Islet precursor cell (in vitro differentiated cells): ENCODE measurements at places on chromosomes 2 and 18.
A peak's percentile ranks its signal among the peaks of the same experiment; 100 is the strongest.

DNA sequence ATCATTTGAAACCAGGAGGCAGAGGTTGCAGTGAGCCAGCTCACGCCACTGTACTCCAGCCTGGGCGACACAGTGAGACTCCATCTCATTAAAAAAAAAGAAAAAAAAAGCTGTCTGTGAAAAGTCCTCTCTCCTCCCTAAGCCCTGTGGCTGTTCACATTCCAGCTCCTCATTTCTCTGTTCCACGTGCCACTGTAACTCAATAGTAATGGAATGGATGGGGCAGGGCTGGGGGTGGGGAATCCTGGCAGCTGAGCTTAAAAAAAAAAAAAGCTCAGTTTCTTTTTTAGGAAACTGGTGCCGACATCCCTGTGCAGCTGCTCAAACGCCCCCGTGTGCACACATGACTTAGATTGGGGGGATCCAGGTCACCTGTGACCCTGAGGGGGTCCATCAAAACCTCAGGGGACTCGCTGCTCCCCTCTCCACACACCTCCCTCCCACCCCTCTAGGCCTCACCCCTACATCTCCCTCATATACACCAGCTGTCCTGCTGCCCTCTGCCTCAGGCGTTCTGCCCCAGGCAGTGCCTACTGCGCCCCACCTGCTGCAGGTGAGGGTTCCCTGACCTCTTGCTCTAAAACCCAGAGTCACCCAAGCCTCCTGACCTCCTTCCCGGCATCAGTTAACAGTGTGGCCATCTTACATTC lies 255.4 kb downstream of the AGAP1 start:
- no peak for DNase-seq

- no peak for DNase-seq
Observed at GRCh38 chr18:7488571-7488970, 78.5 kb upstream of the PTPRM start.

GRCh38 chr2:176155356-176156044 lies 1.6 kb upstream of the HOXD3 start:
- DNase-seq = no peak

DNA sequence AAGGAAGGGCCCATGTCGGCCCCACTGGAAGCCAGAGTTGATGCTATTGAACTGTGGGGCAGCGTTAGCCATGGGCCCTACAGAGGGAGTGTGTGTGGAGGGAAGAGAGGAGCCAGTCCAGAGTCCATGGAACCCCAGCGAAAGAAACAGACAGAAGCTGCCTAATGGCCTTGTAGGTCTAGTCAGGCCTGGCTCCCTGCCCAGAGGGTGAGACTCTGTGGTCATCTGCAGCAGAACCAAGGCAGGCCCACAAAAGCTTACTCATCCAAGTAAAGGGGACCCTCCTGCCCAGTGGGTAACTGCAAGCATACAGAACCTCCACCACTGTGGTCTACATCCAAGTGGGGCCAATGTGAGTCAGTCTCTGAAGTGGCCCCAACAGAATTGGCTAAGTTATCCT lies 439.8 kb downstream of the TGIF1 start:
- DNase-seq = no peak

GRCh38 chr2:109452318-109453305 lies 161.2 kb downstream of the SEPTIN10 start:
- DNase-seq = peak; percentile 47

- DNase-seq = no peak
Observed at GRCh38 chr2:126658319-126658904, 2.5 kb downstream of the GYPC start.

- no peak for DNase-seq
Observed at GRCh38 chr18:23274638-23275482, 139.6 kb downstream of the CABLES1 start.

DNA sequence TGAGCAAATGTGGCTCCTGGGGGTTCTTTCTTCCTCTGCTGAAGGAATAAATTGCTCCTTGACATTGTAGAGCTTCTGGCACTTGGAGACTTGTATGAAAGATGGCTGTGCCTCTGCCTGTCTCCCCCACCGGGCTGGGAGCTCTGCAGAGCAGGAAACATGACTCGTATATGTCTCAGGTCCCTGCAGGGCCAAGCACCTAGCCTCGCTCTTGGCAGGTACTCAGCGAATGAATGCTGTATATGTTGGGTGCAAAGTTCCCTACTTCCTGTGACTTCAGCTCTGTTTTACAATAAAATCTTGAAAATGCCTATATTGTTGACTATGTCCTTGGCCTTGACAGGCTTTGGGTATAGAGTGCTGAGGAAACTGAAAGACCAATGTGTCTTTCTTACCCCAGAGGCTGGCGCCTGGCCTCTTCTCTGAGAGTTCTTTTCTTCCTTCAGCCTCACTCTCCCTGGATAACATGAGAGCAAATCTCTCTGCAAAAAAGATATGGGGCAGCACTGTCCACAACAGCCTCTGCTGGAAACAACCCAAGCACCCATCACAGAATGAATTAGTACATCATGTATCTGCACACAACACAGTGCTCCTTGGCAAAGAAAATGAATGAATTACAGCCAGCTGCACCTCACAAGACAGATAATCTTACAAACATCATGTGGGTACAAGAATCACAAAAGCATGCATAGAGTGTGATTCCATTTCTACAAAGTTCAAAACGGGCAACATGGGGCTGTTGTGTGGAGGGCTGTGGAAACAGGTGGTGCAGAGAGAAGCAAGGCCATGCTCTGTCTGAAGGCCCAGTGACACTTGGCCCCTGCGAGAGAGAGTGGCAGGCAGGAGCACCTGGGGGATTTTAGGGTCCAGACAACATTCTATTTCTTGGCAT lies 6.6 kb downstream of the IL1RN start:
- peak; percentile 64 for DNase-seq

DNA sequence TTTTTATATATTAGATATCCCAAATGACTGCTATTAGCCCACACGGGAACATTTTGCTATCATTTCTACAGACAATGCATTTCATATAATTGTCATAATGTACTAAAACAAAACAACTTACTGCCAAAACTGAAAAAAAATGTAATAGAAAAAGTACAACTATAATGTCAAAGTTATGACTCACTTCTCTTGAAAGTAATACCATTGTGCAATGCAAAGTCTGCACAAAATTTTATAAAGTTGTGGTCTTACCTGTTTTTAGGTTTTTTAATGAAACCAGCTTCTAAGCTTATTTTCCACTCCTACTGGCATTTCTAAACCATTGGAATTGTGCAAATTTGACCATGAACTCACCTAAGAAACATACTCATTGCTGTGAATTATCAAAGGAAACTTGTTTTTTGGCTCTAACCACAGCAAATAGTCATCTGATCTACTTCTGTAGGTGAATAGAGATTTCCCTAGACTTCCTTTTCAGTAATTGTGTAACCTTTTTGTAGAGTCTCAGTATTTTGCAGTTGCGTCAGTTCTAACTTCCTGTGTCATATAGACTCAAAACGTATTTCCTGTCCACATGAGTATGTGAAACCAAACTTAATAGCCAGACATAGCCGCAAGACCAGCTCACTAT lies 31.9 kb upstream of the TFPI start:
- no peak for DNase-seq

GRCh38 chr18:10877987-10878386 lies 271.4 kb downstream of the PIEZO2 start:
- DNase-seq = no peak

- no peak for DNase-seq
Observed at GRCh38 chr18:906416-907114, 1.9 kb downstream of the ADCYAP1 start.
